Daoy (cell line): ENCODE measurements at places on chromosomes 16 and 17. TPM values are rescaled to one million over a fixed set of nuclear protein-coding genes. Genes with fewer than 3 reads are reported as not detected.

The SDF2 gene
- total RNA-seq, result 67.6 and 68.2 TPM in 2 replicates

The CCDC144A gene
- total RNA-seq, result 1.3 TPM in 2 replicates

The GINS3 gene
- total RNA-seq, result 17.7 and 18.6 TPM in 2 replicates

The HOXB8 gene
- total RNA-seq, result 6.9 and 12.4 TPM in 2 replicates

The TBX4 gene
- 0.24 TPM in 1 of 2 replicates, not detected in the other for total RNA-seq
